ENCODE measurements at places on chromosomes 11 and 22.
A peak's percentile ranks its signal among the peaks of the same experiment; 100 is the strongest.

DNA sequence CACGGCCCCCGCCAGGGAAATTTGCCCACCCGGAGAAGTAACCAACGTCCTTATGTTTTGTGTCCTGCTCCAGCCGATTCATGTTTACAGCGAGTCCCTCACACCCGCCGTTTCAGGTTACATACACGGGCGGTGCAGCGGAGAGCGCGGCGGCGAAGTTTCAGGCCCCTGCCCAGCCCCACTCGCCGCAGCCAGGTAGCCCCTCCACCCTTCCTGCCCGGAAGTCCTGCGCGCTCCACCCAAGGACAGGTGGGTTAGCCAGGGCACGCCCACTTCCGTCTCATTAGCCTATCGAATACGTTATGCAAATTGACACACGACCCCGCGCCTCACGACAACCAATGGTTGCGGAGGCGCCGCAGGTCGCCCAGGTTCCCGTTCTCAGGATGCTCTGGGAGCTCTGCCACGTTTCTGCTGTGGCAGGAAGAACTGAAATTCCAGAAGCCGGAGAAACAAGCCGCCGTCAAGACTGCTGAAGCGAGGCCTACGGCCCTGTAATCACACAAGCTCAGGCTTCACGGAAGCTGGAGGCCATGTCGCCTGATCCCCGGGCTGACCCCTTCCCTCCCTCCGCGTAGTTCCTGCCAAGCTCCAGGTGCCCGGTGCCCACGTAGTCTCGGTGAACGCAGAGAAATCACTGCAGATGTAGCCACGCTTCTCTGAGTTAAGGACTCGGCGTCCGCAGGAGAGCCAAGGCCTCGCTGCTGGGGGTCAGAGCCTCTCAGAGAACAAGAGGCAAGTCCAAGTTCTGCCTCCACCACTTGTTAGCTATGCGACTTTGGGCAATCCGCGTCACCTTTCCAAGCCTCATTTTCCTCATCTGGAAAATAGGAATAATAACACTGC lies 22.4 kb upstream of the MYH9 start:
- DNase-seq = peak; percentile 100

DNA sequence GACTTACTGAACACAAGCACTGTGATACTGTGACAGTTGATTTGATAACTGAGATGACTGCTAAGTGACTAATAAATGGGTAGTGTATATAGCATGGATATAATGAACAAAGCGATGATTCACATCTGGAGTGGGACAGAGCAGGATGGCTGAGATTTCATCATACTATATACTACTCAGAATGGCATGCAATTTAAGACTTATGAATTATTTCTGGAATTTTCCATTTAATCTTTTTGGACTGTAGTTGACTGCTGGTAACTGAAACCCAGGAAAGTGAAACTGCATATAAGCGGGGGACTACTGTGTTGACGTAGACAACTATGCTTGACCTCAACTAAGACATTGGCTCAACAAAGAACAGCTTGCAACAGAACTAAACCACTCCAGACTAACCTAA lies 20.0 kb upstream of the NUCB2 start:
- DNase-seq = peak; percentile 79

GRCh38 chr22:46761539-46762237 lies 762 bp upstream of the TBC1D22A start:
- no peak for DNase-seq

DNA sequence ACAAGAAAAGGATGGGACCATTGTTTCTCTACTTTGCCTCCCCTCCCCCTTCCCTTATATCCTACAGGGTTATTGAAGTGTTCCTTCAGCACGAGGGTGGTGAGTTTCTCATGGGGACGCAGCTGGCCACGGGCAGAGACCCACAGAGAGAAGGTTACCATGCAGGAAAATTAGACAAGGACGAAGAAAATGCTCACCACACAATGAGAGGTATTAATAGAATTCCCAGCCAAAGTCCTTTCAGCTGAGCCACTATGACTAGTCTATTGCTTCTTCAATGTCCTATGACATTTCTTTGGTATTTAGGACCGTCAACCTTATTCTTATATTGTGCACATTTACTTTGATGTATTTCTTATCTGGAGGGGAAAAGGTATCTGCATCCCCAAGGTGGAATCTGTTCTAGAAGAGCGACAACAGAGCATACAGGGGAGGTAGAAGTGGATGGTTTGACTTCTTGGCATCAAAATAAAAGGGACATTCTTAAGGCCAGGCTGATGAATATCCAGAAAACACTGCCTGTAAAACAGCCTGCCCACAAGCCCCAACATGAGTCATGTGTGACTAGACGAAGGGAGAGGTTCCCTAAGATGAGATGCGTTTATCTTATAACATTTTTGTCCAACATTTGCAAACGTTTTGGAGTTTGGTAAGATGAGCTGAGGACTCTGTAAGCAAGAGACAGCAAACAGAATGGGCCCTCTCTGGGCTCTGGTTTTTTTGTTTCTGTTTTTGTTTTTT lies 209.8 kb upstream of the NARS2 start:
- DNase-seq = peak; percentile 16

- DNase-seq = no peak
Observed at GRCh38 chr11:16052750-16053149, 303.6 kb downstream of the SOX6 start.

DNA sequence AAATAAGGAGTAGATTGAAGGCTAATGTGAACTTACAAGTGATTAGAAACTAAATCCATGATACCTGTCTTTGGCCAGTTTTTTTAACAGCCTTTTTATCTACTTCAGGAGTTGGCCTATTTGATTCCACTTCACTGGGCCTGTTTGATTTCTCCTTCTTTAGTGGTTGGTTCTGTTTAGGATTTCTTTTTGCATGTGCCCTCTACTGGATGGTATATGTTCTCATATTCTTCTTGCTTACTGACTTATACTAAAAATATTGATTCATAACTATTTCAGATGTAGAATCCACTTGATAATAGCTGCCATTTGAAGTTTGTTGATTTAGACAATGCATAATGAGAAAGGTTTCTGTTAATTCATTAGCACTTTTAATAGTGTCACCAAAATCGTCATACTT lies 53.9 kb downstream of the USP47 start:
- peak; percentile 10 for DNase-seq

GRCh38 chr11:83158357-83158786 lies 1.4 kb downstream of the PCF11 start:
- peak; percentile 41 for DNase-seq

DNA sequence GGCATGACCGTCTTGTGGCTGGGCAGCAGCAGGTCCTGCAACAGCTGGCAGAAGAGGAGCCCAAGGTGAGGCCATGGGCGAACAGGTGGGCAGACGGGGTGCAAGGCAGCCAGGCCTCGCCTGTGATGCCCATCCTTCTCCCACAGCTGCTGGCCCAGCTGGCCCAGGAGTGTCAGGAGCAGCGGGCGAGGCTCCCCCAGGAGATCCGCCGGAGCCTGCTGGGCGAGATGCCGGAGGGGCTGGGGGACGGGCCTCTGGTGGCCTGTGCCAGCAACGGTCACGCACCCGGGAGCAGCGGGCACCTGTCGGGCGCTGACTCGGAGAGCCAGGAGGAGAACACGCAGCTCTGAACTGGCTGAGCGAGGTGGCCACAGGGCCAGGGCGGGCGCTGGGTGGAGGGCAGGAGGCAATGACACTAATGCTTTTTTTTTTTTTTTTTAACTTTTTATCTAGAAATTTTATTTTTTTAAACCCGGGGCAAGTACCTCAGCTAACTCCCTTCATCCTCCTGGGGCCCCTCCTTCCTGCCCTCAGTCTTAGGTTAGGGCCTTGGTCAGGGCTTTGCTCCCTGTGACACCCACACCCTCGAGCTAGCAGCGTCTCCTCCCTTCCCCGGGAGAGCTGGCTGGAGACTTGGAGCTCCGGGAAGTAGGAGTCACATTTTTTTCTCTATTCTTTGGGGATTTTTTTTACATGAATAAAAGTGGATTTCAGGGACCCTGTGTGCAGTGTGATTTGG lies 16.0 kb downstream of the PLCB3 start:
- DNase-seq = no peak

DNA sequence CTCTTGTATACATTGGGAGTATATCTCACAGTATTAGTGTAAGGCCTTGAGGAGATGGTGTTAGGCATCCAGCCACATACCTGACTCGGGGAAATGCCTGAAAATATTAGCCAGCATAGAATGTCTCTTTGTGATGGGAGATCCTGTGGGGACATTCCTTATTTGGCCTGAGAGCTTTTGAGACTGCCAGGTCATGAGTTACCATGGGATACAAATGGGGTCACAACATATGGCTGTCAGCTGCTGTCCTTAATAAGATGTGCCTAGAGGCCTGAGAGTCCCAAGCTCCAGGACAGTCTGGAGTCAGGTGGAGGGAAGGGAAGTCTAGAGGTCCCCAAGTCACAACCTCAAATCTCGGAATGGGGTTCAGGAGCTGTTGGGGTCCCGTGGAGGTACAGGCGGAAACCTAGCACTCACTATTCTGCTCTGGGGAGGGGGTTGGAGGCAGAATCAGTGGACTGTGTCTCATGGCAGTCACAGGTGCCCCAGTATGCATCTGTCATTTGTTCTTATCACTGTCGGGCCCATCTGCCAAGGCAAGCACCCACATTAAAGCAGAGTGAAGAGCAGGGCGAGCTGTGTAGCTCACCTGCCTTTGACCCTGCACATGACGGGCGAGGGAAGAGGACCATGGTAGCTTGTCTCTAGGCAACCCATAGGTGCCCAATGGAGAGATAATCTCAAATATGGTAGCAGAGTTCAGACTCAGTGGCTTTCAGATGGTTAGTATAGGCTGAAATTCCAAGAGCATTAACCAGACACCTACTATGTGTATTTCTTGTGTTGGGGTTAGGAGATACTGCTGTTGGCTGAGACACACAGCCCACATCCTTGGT lies 29.9 kb downstream of the KCNQ1OT1 start:
- DNase-seq = no peak

DNA sequence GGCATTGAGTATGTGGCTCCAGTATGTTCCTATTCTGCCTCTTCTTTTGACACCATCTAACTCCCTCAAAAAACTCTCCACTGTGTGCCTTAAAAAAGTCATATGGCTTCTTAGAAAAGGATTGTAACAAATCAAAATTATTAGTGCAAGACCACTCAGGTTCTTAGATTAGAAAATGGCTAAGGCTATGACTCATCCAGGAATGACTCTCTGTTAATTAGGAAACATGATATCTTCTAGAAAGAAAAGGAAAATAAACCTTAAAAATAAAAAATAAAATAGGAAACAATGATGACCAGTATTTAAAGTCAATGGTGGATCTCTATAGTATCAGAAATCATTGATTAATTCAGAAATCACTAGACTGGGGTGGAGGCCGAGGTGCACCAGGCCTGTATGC lies 21.7 kb downstream of the SLC25A17 start:
- no peak for DNase-seq

DNA sequence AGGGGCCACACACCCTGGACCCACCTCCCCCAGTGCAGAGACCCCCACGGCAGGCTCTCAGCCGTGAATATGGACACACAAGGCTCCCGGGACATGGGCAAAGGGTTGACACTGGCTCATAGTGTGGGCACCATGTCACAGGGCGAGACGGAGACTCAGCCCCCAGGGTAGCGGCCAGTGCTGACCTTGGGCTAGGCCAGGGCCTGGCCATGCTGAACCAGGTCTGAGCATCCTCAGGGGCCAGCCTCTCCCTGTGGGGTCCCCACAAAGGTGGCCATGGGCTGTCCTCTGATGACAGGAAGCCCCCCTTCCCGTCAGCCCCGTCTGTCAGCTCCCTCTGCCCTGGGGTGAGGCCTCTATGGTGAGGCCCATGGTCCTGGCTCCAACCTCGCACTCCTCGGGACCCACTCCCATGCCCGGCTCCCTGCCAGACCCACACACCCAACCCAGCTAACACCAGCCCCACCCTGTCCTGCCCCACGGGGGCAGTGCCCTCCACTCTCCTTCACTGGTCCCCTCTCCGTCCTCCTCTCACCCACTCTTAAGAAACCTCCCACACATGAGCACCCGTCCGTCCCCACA lies 19.0 kb upstream of the PRODH start:
- no peak for DNase-seq

DNA sequence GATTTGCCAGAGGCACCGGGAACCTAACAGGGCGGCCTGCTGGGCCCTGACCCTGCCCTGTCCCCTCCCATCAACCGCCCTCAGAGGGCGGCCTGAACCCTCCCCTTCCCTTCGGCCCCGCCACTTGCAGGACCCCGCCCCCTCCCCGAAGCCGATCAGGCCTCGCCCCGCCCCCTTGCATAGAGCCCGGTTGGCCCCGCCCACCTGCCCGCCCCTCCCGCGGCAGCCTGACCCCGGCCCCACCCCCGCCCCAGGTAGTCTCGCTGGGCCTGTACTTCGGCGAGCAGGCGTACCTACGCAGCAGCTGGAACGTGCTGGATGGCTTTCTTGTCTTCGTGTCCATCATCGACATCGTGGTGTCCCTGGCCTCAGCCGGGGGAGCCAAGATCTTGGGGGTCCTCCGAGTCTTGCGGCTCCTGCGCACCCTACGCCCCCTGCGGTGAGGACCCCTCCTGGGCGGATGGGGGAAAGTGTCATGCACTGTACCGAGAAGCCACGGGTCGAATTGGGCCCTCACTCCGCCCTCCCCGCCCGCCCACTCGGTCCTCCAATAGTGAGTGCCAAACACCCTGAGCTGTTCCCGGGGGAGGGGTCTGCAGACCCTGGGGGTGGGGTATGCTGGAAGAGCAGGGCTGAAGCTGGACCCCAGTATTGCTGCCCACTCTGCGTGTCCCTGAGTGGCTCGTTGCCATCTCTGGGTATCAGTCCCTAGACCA lies 94.1 kb downstream of the CACNA1I start:
- no peak for DNase-seq

DNA sequence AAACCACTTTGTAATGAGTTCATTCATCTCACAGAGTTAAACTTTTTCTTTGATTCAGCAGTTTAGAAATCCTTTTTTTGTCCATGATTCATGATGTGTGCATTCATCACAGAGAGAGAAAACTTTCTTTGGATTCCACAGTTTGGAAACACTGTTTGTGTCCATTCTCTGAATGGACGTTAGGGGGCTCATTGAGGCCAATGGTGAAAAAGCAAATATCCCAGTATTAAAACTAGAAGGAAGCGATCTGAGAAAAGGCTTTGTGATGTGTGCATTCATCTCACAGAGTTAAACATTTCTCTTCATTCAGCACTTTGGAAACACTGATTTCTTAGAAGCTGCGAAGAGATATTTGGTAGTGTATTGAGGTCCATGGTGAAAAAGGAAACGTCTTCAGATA lies 155.6 kb upstream of the TRIM48 start:
- no peak for DNase-seq

DNA sequence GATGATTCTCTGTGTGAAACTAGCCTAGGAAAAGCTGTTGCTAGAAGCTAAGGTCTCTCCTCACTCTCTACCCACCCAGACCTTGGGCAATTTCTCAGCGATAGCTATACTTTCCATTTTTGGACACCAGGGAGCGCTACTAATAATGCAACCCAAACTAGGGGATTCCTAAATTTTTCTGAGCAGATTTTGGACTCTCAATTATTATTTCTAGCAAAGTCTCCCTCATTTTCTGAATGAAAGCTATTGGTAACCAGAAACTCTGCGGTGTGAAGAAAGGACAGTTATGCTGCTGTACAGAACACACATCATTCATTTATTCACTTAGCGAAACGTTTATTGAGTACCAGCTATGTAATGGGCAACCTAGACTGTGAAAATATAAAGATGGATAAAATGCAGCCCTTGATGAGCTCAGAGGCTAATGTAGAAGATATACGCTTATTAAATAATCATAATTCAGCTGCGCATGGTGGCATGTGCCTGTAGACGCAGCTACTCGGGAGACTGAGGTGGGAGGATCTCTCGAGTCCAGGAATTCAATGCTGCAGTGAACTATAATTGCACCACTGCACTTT lies 6.1 kb upstream of the STIM1 start:
- peak; percentile 37 for DNase-seq

- DNase-seq = no peak
Observed at GRCh38 chr11:45181193-45181888, 34.9 kb downstream of the PRDM11 start.
